ENCODE measurements at places on chromosomes 4 and X.

DNA sequence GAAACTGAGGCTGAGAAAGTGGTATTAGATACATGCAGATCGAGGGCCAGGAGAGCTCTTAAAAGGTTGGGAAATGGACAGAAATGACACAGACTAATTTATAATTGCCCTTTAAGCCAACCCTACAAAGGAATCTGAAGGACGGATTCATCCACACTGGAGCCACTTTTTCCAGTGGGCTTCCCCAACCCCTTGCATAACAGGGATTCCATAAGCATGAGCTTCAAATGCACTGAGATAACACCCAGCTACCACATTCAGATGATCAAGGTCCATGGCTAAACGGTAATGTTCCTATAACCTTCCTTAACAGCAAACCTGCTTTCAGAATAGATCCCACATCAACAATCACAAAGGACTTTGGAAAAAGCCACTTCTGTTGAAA, 34.2 kb downstream of the PLAC1 start:
- DNase-seq = no peak

- no peak for DNase-seq
Observed at GRCh38 chr4:164596927-164597326, 157.0 kb upstream of the SMIM31 start.

DNA sequence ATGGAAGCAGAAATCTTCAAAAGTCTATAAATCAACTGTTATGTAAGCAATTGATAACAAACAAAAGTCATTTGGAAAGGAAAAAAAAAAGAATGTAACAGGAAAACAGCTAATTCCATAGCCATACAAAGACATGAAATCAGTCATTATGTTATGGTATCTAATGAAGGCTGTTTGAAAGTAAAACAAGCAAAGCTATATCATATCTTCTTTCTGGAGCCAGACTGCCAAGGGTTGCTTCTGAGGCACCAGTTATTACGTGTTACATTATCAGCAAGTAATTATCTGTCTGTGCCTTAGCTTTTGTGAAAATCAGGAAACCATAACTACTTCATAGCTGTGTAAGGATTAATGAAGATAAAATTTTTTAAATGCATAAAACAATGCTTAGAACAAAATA, 480.2 kb downstream of the FAT4 start:
- DNase-seq = no peak

- no peak for DNase-seq
Observed at GRCh38 chr4:154677923-154678322, 65.5 kb upstream of the FGG start.

DNA sequence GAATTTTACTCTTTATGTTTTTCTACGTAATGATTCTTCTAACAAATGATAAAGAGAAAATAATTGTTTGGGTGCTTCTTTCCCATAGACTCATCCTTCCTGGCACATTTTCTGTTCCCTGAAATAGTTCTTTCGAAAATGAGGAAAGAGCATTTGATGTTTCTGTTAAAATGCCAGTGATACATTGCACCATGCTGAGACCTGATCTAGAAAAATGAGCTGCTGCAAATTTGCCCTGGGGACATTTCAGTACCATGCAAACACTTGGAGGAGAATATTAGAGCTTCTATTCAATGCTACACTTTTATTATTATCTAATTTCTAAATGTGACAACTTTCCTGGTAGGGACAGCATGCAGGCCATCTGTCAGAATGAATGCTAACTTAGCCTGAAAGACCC, 83.3 kb downstream of the C4orf33 start:
- no peak for DNase-seq

DNA sequence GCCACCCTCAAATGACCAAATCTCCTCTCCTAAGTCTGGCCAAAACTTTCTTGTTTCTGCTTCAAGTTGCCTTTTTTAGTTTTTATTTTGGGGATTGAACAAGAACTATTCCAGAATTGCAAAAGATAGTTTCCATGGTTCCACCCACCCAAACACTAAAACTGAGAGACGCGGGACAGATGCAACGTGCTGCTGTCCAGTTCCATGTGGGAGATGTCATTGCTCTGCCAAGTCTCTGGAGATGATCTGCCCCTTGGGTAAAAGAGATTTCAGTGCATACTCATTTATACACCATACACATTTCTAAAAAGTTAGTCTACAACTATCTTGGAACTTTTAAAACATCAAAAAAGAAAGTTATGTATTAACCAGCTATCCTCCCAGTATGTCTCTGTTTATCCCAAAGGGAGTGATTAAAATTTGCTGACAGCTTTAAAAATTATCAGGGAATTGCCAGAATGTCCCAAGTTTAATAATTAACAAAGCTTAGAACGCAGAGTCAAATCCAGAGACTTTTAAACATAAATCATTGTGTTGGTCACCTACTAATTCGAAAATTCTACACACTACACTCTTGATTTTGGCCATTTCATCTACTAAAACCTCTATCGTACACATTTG, 3.2 kb downstream of the MAOB start:
- no peak for DNase-seq

DNA sequence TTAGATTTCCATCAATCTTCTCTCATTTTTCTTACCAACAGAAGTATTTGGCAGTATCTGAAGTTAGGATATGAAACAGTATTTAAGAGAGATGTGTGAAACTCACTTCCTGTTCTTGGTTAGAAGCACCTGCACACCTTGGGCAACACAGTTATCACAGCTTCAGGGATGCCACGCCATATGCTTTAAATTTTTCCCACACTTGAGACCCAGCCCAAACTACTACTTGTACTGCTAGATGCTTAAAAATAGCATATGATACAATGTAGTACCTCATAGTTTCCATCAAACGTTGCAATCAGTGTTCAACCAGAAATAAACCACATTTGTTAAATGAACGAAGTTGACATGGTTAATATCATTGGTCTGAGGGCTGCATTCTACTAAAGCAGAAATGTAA, 725.1 kb upstream of the FRG1 start:
- DNase-seq = no peak

- no peak for DNase-seq
Observed at GRCh38 chr4:154137320-154137905, 348.5 kb upstream of the SFRP2 start.

DNA sequence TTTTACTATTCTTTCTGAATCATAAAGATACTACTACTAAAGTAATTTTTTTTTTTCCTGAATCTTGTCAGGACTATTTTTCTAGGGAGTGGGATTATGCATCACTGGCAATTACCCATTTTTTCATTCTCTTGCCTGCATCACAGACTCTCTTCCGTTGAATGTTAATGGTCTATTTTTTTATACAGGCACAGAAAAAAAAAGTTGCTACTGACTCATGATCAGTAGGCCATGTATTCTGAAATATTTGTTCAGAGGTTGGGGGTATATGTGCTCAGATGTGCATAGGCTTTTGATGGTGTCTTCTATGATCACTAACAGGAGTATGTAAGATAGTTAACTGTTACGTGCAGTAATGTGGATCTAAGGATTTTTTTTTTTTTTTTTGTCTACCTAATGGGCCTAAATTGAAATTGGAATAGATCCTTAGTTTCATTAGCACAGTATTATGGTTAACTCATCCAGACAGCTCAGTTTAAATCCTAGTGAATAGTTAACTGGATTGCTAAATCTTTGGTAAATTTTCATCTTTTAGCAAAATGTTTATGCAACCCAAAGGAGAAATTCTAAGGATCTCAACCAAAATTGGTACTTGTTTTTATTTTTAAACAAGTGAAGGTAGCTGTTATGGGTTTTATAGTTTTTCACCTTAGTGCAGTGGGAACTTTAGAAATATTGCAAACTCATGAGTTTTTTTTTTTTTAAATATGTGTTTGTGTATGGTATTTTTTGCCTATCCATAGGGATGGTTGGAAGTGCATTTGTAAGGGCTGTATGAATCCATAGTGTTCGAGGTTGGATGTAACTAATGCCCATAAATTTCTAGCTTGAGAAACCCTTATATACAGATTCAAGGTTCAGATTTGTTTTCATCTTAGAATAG, 12.1 kb downstream of the BMP2K start:
- DNase-seq = no peak
